ENCODE measurements at places on chromosomes 1 and 21.

GRCh38 chr1:19080721-19081120 lies 124.2 kb upstream of the IFFO2 start:
- no peak for DNase-seq

DNA sequence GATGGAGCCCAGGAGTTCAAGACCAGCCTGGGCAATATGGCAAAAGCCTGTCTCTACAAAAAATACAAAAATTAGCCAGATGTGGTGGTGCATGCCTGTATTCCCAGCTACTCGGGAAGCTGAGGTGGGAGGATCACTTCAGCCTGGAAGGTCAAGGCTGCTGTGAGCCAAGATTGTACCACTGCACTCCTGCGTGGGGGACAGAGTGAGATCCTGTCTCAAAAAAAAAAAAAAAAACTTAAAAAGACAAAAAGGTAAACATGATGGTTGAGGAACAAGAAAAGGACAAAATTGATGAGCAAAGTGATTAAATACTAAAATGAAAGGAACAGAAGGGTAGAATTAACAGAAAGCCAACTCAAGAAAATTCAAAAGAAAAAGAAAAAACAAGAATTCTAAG lies 30.6 kb downstream of the SNRPE start:
- DNase-seq = no peak

DNA sequence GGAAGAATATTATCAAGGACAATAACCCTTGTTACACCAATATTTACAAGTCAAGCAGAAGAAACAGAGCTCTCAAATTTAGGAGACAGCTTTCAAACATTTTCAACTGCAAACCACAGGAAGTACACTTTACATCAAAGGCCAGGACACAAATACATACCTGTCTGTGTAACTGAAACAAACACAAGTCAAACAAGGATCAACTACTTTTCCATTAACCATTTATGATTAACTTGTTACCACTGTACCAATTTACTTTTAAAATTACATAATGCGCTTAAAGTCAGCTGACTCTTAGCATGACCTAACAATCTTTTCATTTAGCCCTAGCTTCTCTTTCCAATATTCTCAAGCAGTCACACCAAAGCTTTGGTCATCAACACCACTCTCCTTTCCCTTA lies 43.5 kb downstream of the TRIM33 start:
- no peak for DNase-seq

DNA sequence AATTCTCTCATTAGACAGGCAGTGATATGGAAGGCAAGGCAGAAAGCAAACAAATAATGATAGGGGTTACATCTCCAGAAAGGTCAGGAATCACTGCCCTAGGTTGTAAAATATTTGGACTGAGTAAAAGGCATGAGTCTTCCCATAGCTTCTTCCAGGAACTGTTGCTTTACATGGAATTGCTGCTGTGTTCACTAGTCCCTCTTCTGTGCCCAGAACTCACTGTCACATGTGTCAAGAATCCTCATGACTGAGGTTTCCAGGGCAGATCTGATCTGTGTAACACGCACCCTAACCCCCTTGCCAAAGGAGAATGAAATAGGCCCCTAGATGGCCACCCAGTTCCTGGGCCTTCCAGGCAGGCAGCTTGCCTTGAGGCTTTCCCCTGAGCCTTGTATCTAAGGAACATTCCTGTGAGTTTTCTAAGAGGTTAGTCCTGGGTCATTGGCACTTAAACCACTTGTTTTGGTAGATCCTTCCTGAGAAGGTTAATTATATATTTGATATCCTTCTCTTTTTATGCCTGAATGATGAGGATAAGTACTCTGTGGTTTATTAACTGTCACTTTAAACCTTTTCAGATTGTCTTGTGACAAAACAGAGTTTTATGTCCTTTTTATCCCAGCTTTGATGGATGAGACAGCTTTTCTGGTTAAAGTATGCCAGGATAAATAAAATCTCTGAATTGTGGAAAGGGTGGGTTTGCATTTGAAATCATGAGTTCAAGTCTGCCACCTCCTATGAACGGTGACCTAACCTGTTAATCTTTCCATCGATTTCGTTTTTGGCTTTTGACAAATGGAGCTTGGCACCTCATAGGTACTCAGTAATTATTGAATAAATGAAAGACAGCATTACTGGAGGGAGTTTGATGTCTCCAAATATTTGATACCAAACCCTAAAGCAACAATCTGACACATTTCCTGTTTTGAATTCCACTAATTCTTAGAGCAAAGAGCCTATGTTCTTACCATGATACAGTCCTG lies 163.3 kb downstream of the DHRS3 start:
- DNase-seq = no peak
